Parietal lobe (tissue), 2 donors: ENCODE measurements at places on chromosomes 1 and 21. TPM values are rescaled to one million over a fixed set of nuclear protein-coding genes. Genes with fewer than 3 reads are reported as not detected.

OVAAL gene
- total RNA-seq = not detected

UBXN10 gene
- total RNA-seq = 2.5 TPM

PTBP2 gene
- 301 TPM for total RNA-seq

SPATA6 gene
- total RNA-seq = 12.8 TPM

CAPZA1 gene
- 110 TPM for total RNA-seq

MPL gene
- total RNA-seq = not detected

DMRTA2 gene
- total RNA-seq = 5.3 TPM

MANEAL gene
- total RNA-seq = 41.0 TPM

NBPF9 gene
- total RNA-seq = 30.4 TPM

URB2 gene
- 19.1 TPM for total RNA-seq

ATAD3B gene
- 22.5 TPM for total RNA-seq

ESPN gene
- total RNA-seq = under 0.01 TPM

HAPLN2 gene
- 1.3 TPM for total RNA-seq

FOXD3 gene
- total RNA-seq = not detected

SPATA45 gene
- not detected for total RNA-seq

STUM gene
- total RNA-seq = 38.2 TPM

TRPM2 gene
- 2.8 TPM for total RNA-seq

SYPL2 gene
- total RNA-seq = not detected

HES2 gene
- not detected for total RNA-seq

VHLL gene
- 1.3 TPM for total RNA-seq

ZNF697 gene
- 34.7 TPM for total RNA-seq

LSS gene
- total RNA-seq = 118 TPM

NBPF20 gene
- total RNA-seq = 10.6 TPM

SPRR2E gene
- total RNA-seq = not detected

GCSAML gene
- total RNA-seq = 0.31 TPM

VCAM1 gene
- total RNA-seq = 14.4 TPM

S100A9 gene
- 9.1 TPM for total RNA-seq

ZFP69B gene
- 23.8 TPM for total RNA-seq

SPATA21 gene
- 0.31 TPM for total RNA-seq
